ENCODE measurements at places on chromosomes 4 and X.
A peak's percentile ranks its signal among the peaks of the same experiment; 100 is the strongest.

DNA sequence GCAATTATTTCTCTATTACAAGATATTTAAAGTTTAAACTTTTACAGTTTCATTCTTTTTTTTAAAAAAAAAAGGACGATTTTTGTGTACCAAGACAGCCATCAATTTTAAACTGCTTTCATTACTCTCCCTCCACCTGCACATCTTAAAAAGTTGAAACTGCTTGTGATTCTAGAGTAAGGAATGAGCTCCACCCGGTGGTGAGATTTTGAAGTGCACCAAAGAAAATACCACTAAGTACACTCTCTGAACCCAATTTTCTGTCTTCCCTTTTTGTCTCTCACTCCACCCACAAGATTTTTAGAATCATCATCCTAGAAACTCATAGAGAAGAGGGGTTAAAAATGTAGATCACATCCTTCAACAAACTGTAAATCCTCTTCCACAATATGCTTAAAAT lies 91.3 kb upstream of the WDR44 start:
- DNase-seq = peak; percentile 18

GRCh38 chr4:82561786-82562563 lies at the start of gene TMEM150C:
Gene TMEM150C (minus strand): TSS chr4:82561988. CDS start chr4:82504657, 57,331 bp downstream.
- no peak for DNase-seq

- no peak for DNase-seq
These were observed 201.3 kb upstream of the GNPDA2 start for GRCh38 chr4:44927399-44928380.

GRCh38 chrX:47991263-47992094 lies 12.3 kb downstream of the ZNF182 start:
- DNase-seq = peak; percentile 74

GRCh38 chr4:75289914-75290582 lies 224.2 kb downstream of the RCHY1 start:
- DNase-seq = no peak

GRCh38 chrX:133546441-133546840 lies 131.2 kb upstream of the GPC4 start:
- no peak for DNase-seq

GRCh38 chr4:82381661-82382296 lies 8.0 kb upstream of the HNRNPD start:
- no peak for DNase-seq

GRCh38 chr4:71553605-71554004 lies 214.8 kb downstream of the SLC4A4 start:
- peak; percentile 26 for DNase-seq

DNA sequence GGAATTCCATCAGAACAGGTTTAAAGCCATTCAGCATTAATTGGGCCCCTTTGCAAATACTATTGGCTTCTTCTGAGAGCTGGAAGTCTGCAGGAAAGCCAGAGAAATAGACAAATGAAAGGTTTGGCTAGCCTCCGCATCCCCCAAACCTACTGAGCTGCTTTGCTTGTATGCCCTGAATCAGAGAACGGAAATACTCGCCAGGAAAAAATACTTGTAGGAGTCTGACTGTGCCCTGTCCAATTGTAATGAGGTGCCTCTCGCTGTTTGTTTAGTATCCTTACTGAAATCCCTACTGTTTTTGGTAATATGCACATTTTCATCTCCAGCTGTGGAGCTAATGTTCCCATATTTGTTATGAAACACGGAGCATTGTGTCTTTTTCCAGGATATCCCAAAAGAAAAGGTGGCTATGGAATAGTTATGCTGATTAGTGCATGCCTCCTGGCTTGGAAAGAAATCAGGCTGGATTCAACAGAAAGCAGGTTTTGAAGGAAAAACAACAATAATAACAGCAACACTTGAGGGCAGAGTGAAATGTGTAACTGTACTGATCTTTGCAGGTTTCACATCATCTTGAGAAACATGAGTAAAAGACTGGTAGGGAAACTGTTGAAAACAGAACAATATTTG lies 50.7 kb upstream of the NLGN4X start:
- DNase-seq = no peak

- DNase-seq = no peak
These were observed 191.7 kb upstream of the EDNRA start for GRCh38 chr4:147289181-147289580.

DNA sequence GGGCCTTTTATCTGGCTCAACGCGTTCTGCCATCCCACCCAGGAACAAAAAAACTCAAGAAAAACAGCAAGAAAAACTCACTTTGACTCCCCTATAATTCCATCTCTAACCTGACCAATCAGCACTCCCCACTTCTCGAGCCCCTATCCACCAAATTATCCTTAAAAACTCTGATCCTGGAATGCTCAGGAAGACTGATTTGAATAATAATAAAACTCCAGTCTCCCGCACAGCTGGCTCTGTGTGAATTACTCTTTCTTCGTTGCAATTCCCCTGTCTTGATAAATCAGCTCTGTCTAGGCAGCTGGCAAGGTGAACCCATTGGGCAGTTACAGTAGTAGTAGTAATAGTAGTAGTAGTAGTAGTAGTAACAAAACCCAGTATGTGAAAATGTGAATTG lies 165.7 kb upstream of the CASK start:
- DNase-seq = no peak

- no peak for DNase-seq
These were observed 15.3 kb downstream of the ABCD1 start for GRCh38 chrX:153739754-153740486.

DNA sequence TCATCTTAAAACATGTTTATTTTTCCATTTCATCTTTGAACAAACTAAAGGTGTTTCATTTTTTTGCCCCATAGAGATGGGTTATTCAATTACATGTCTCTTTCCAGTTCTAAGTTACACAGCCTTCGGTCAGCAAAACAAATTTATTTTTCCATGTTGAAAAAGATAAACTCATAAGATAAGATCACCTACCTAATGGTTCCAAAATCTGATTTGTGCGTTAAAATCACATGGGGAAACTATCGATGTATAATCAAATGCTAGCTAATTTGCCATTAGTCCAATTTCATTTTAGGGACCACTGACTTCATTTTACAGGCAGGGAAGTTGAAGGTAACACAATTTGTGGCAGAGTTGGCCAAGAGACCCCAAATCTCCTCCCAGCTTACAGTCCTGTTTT lies 67.2 kb upstream of the ACSL1 start:
- DNase-seq = no peak

GRCh38 chr4:92994727-92995126 lies 691.0 kb downstream of the GRID2 start:
- no peak for DNase-seq

DNA sequence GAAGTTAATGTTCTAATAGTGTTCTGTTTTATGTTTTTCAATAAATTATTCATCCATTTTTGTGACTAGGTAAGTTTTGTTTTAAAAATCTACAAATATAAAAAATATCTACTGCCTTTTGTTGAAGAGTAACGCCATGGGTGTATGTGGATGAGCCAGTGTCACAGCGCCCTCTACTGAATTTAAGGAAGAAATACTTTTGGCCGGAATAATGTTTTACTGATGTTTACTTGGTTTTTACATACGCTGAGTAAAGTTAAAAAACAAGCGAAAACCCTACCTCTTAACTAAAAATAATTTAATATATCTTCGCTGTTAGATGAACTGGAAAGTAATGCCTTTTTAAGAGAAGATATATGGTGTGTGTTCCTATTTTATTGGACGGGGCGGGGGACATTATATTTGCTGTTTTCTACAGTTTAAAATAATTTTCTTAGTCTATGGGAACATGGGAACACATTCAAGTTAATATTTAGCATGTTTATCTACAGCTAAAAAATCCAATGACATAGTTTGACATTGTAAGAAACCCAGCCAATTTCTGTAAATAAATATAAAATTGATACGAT lies 86.1 kb downstream of the CPE start:
- DNase-seq = peak; percentile 29

GRCh38 chr4:61727286-61727685 lies 527.2 kb downstream of the ADGRL3 start:
- no peak for DNase-seq

- DNase-seq = no peak
These were observed 783.5 kb upstream of the MAGEB2 start for GRCh38 chrX:29431895-29432294.

DNA sequence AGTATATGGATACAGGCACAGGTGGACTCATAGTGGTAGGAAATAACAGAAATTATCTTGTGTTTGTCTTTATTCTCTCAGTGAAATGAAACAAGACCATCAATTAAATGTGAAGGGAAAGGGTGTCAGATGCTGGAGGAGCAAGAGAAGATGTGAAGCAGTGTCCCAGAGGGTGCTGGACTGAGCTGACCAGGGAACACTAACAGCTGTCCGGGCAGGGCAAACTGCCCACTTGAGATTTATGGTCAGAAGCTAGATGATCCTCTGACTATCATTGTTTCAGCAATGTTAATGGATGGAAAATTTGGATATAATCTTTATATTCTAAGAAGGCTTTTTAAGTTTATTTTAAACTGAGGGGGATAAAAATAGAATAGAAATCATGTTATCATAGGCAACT lies 267.2 kb upstream of the SLC7A11 start:
- DNase-seq = no peak

- DNase-seq = no peak
These were observed 8.3 kb upstream of the RAP2C start for GRCh38 chrX:132227383-132228112.

DNA sequence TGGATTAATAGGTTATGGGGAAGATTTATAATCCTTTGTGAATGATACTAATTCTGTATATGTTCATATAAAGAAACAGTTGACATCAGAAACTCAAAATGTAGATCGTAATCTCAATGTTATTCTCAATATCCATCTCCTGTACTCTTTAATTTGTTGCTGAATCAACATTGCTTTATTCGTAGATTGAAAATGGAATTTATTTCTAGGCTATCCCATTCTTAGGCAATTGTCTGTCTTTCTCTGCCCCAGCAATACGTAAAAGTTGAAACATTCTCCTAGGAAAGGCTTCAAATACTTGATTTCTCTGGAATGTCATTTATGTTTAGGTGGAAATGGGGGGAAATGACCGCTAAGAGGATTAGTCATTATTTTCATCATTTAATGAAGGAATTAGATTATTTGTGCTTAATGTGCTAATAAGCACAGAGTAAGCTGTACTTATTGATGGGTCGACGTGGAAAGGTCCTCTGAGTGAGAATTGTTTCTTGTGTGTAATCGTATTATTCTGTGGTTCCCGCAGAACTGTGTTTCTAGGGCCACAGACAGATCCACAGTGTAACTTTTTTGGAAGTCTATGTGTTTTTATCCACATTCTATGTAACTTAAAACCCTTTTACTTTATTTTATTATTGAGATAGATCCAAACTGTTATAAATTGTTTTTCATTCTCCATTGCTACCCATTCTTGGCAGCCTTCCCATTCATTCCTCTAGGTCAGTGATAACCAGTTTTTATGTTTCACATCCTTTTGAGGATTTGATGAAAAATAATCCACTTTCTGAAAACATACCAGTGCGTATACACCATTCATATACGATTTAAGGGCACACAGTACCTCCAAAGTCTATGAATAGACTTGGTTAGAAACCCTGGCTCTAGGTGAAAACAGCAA lies 262.9 kb downstream of the ARHGAP10 start:
- no peak for DNase-seq

DNA sequence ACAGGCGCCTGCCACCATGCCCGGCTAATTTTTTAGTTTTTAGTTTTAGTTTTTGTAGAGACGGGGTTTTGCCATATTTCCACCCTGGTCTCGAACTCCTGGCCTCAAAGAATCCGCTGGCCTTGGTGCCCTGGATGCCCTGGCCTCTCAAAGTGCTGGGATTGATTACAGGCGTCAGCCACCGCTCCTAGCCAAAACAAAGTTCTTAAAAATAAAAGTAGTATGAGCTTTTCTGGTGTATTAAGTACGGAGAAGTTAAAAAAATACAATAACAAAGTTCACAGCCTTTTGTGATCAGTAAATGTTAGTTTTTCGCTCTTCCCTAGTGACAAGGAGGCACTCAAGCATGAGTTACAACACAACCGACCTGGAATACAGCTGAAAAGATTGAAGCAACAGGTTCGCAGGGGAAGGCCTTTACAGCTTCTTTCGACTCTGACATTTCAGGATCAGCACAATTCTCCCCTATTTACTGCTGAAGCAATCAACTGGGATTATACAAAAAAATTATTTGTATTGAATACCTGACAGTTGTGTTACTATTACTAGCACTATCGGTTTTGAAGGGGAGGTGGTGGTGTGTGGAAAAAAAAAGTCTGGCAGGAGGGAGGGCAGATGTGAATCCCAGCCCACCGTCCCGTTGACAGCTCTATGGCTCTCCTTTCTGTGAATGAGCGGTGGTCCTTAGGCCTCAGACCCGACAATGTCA lies 893 bp upstream of the METAP1 start:
- no peak for DNase-seq

DNA sequence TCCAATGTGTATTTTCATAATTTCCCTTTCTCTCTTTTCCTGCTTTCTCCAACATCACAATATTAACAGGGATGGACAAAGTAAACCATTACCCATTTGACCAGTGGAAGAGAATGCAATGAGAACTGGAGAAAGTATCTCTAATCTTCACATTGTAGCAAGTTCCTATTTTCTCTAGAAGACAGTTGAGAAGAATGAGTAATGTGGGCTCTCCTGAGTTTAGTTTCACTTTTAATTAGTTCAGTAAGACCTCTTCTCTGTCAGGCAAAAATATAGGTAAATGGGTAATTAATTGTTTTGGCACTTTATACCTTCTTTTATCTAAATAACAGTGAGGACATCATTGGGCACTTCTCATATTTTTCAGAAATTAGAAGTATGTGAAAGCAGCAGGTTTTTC lies 602.0 kb downstream of the GLUD2 start:
- no peak for DNase-seq

GRCh38 chrX:4435905-4436304 lies 722.5 kb upstream of the PRKX start:
- DNase-seq = no peak

DNA sequence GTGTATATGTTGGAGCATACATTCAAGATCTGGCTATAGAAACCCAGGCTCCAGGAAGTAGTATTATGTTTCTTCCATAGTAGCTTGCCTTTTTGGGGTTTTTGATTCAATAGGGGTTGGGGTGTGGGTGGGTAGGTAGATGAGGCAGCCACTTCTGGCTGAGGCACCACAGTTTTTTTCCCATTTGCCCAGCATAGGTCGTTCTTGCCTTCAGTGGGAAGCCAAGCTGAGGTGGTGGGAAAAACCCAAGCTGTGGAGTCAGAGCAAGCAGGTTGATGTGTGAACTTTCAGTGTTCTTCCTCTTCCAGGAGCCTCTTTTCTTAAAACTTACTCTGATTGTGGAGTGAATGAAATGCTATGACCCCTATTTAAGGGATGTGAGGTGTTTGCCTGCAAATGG lies 67.0 kb upstream of the RPS6KA3 start:
- no peak for DNase-seq

DNA sequence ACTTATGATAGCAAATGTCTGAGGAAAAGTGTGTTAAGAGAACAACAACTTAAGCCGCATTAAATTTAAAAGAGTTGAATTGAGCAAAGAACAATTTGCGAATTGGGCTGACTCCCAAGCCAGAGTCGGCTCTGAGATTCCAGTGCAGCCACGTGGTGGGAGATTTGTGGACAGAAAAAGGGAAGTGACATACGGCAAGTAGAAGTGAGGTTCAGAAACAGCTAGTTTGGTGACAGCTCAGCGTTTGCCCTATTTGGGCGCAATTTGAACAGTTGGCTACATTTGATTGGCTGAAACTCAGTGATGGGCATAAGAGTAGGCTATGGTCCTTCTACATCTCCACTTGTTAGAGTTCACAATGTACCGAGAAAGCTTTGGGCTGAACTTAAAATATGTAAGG lies 124.0 kb downstream of the PRKX start:
- DNase-seq = no peak

GRCh38 chr4:73948291-73948690 lies 33.5 kb downstream of the PF4 start:
- no peak for DNase-seq

- DNase-seq = no peak
These were observed 64.1 kb downstream of the ARAP2 start for GRCh38 chr4:36180206-36180605.

- DNase-seq = no peak
These were observed 24.0 kb downstream of the GALNT7 start for GRCh38 chr4:173192375-173193162.

Measured in RCC 7860 (cell line).